A549 (cell line): ENCODE measurements at places on chromosomes 1 and 21. TPM values are rescaled to one million over a fixed set of nuclear protein-coding genes. Genes with fewer than 3 reads are reported as not detected.

GRCh38 chr21:45632637-45633251 lies 10.8 kb upstream of the PCBP3 start:
- no peak for DNase-seq

- peak; percentile 75 for DNase-seq
Measured at GRCh38 chr1:223771814-223772770, 59.8 kb downstream of the CAPN2 start.

GRCh38 chr1:159207774-159208173 lies 3.1 kb downstream of the ACKR1 start:
- no peak for DNase-seq

- no peak for DNase-seq
Measured at GRCh38 chr1:66576645-66577044, 42.7 kb downstream of the SGIP1 start.

DNA sequence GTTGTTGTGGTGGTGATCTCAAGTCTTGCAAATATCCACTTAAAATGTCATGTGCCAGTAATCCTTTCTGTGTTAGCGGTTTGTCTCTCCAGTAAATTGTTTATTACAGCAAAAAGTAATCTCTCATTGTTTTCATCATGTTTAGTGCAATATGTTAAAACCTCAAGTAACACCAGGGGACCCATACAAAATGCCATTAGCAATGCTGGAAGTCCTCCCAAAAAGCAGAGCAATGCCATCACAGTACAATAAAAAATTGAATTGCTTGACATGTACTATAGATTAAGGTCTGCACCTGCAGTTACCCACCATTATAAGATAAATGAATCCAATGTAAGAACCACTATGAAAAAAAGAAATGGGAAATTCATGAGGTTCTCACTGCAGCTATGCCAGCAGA lies 1606.5 kb downstream of the BRINP3 start:
- DNase-seq, result no peak

DNA sequence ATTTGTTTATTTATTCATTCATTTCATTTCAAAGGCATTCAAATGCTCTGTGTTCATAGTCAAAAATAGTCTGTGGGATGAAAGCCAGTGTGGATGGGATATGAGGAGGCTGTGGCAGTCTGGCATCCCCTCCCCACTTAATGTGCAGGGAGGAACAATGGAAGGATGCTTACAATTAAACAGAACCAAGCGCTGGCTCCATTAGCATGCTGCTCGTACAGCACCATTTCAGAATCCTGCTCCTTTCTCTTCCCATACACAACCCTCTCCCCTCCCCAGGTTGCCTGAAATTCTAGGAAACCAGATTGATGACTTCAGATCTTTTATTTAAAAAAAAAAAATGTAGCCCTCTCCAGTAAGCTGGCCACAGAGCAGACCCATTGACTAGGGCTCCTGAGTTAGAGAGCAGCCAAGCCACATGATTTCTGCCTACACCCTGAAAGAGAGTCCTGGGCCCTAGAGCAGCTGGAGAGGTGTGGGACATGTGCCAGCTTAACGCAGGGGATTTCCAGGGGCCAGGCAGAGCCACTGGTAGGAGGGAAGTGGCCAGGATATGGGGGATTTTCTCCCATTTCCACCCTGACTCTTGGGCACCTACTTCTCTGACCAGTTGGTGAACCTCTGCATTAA lies 205.2 kb downstream of the ASTN1 start:
- DNase-seq, result no peak

DNA sequence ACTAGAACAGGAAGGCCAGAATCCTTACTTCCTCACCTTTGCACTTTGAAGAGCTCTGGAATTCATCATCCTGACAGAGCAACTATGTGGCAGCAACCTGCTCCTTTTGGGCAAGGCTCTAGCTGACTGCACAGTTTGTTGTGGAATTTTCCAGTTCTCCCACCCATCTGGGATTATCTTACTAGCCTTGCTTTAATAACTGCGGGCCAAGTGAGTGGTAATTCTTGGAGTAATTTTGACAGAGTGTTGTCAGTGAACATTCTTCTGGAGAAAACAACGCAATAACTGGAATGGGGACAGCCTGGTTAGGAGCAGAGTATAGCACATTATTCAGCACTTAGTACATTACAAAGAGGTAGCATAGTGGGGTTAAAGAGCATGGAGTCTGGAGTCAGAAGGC lies 75.3 kb downstream of the NTMT2 start:
- no peak for DNase-seq

DNA sequence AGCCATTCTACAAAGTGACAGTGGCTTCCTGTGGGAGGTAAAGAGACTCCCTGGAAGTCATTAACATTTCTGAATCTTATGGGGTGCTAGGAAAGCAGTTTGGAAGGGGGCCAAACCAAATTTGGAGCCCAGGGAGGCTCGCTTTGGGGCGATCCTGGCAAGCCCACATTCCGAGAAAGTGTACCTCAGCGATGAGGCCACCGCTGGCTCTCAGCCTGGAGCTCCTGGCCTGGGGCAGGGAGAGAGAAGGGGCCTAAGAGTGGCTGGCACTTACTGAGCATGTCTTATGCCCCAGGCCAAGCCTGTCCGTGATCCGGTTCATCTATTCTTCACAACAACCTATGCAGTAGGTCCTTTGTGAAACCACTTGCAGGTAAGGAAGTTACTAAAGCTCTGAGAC lies 98.8 kb downstream of the CCDC185 start:
- DNase-seq, result no peak

DNA sequence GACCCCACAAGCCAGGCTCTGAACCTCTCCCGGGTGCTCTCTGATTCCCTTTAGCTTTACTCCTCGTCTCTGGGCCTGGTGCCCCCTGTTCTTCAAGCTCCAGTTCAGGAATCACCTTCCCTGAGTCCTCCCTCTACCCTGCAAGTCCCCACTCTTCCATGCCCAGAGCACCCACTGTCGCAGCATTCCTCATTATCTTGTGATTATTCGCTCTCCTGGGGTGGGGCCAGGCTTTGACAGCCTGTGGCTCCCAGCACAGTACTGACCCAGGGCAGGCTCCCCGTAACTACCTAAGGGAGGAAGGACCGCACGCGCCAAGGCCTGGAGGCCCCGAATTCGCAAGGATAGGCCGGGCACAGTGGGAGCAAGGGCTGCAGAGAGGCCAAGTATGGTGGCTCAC lies 734 bp upstream of the C1orf210 start:
- DNase-seq, result no peak

DNA sequence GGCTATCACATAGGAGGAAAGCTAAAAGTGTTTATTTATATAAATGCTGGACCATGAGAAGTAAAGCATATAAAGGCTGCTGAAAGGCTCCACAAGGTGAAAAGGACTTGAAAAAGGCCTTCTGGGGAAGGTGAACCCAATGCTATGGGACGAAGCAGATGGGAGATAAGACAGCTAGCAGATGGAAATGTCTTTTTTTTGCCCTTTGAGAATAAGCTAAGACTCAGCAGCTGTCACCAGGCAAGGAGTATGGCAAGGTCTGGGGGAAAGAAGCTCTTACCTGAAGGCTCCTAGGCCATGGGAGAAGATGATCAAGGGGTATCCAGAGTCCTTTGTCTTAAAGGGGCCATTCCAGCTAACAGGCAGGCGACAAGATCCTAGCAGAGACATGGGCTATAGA lies 9.9 kb downstream of the PAFAH2 start:
- no peak for DNase-seq

DNA sequence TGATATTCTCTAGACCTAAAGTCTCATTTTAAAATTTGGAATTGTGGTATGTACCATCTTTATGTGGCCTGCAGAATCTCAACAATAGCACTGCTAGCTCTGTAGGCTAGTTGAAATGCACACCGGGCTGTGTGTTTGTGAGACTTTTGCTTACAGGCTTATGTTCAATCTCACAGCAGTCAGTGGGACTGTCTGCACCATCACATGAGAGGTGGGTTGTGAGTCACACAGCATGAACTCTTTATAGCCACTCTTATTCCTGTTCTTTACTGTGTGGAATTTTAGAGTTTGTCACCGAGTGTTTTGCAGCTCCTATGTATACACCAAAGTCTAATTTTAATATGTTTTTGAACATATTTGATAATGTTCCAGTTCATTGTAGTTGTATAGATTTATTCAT lies 74.6 kb downstream of the RASAL2 start:
- DNase-seq, result no peak

DNA sequence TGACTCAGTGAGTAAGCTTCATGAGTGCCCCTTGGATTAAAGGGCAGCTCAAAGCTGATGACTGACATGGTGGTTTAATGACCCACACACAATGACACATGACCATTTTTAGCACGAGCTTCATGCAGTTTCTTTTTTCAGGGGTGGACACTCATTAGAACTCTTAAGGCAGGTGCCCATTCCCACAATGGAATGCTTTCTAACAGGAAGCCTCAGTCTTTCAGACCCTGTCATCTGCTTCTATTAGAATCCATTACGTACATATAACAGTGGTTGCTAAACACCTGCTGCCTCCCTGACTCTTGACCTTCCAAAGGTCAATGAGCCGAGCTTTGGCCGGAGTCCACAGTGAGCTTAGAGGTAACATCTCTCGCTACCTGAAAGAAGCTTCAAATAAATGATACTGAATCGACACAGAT lies 27.4 kb downstream of the AKNAD1 start:
- DNase-seq, result no peak

Gene ANGEL2
- polyA plus RNA-seq, result 19.4 to 22.1 TPM (median 20.4 TPM) in 3 replicates

Gene RNU1-1
- polyA plus RNA-seq, result 6.5 to 8.5 TPM (median 6.6 TPM) in 3 replicates

Gene GNL2
- polyA plus RNA-seq, result 49.8 to 58.3 TPM (median 50.1 TPM) in 3 replicates

Gene G0S2
- 2.5 to 3.3 TPM (median 3.0 TPM) in 3 replicates for polyA plus RNA-seq

Gene TENT5C
- 0.08 to 0.14 TPM (median 0.11 TPM) in 3 replicates for polyA plus RNA-seq
